ENCODE measurements at places on chromosomes 1 and 21. TPM values are rescaled to one million over a fixed set of nuclear protein-coding genes. Genes with fewer than 3 reads are reported as not detected.

Gene CDC20
- total RNA-seq: 1.3 TPM

Gene GABRD
- total RNA-seq: not detected

GRCh38 chr1:169361281-169361680, 6.3 kb downstream of the NME7 start:
- H3K4me1 ChIP-seq: no peaks in the 10 kb centered on the region
- H3K27me3 ChIP-seq: no peaks in the 10 kb centered on the region
- H3K36me3 ChIP-seq: no peaks in the 10 kb centered on the region
- H3K4me3 ChIP-seq: no peak overlapping the region

DNA sequence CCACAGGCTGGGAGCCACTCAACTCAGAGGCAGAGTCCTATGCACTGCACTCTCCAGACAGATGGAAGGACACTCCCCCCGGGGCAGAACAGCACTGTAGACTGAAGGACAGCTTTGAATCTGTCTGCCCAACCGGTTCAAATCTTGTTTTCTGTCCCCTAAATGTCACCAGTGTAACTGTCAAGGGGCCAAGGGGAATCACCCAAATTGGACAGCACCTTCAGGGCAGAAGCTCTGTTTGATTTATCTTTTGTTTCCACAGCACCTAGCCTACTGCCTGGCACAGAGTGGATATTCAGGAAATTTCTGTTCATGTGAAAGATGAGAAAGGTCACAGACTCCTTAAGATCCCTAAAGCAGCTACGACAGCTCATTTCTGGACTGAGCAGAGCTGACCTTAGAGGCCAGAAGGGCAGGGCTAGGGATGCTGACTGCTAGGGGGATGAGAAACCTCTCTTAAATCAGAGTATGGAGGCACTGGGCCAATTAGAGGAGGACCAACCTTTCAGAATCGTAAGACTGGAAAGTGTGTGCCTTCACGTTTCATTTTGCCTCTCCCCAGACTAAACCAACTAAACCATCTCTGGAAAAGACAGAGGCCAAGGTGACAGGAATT, 41.0 kb downstream of the ITPKB start:
- peak; percentile 74 for DNase-seq
- H3K27ac ChIP-seq: peak overlapping the region; percentile 75
- no peaks in the 10 kb centered on the region for H3K36me3 ChIP-seq
- H3K27me3 ChIP-seq: no peaks in the 10 kb centered on the region
- peaks cover 20% of the 10 kb centered on the region for H3K4me1 ChIP-seq

DNA sequence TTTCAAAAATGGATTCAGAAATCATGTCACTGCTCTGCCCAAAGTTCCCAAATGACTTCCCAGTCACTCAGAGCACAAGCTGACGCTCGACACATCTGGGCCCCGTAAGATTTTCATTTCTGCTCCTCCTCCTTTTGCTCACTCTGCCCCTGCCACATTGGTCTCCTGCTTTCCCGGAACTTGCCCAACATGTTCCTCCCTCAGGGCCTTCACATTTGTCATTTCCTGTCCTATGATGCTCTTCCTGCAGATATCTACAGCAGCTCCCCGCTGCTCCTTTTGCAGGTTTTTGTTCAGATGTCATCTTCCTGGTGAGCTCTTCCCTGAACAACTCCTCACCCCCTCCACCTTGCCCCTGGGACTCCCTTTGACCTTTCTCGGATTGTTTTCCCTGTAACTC, 58.5 kb upstream of the IVNS1ABP start:
- no peak overlapping the region for H3K4me3 ChIP-seq
- no peaks in the 10 kb centered on the region for H3K27me3 ChIP-seq
- no peaks in the 10 kb centered on the region for H3K4me1 ChIP-seq
- no peaks in the 10 kb centered on the region for H3K36me3 ChIP-seq
- H3K27ac ChIP-seq: no peak overlapping the region

- H3K36me3 ChIP-seq: no peaks in the 10 kb centered on the region
- DNase-seq: no peak
- no peak overlapping the region for H3K4me3 ChIP-seq
- H3K4me1 ChIP-seq: no peaks in the 10 kb centered on the region
- H3K27me3 ChIP-seq: no peaks in the 10 kb centered on the region
Observed at GRCh38 chr1:45430490-45430889, 60.5 kb downstream of the TESK2 start.

DNA sequence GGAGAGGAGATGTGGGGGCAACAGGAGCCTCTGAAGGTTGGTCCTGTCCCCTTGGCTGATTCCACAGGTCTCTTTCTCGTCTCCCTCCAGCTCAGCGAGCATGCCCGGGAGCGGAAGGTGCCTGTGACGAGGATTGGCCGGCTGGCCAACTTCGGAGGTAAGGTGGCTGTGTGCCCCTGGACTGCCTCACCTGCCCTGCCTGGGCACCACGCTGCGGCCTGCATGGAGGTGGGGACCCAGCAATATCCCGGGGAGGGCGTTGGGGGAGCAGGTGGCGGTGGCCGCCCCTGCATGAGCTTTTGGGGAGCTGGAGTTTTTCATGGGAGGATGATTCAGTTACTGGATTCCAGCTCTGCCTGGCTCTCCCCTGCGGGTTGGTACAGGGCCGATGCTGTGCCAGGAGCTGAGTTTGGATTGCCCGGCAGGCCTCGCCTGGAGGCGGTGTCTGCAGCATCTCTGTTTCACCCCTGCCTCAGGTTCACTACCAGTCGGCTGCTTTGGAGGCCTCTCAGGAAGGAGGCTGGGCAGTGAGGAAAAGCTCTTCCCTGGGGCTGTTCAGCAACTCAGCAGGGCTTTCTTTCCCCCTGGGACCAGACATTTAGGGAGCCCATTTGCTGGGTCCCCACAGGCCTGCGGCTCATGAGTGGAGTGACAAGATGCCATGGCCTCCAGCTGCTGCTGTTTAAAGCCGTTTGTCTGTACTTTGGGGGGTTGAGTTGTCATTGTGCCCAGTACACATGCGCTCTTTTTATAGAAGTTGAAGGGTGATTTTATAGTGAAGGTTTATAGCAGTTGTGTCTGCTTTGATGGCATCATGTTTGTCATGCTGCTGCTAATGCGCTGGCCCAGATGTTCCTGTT, 25.7 kb downstream of the COQ8A start:
- no peaks in the 10 kb centered on the region for H3K4me1 ChIP-seq
- DNase-seq: no peak
- no peak overlapping the region for H3K27ac ChIP-seq
- no peak overlapping the region for H3K4me3 ChIP-seq
- H3K36me3 ChIP-seq: no peaks in the 10 kb centered on the region

- H3K4me3 ChIP-seq: no peak overlapping the region
- no peaks in the 10 kb centered on the region for H3K27me3 ChIP-seq
- no peak overlapping the region for H3K27ac ChIP-seq
Observed at GRCh38 chr1:220767312-220768125, 19.2 kb upstream of the MTARC1 start.

GRCh38 chr1:57024428-57024827, 58.6 kb upstream of the C8B start:
- H3K36me3 ChIP-seq: no peaks in the 10 kb centered on the region
- H3K4me3 ChIP-seq: no peak overlapping the region
- H3K27me3 ChIP-seq: no peaks in the 10 kb centered on the region
- H3K27ac ChIP-seq: no peak overlapping the region

DNA sequence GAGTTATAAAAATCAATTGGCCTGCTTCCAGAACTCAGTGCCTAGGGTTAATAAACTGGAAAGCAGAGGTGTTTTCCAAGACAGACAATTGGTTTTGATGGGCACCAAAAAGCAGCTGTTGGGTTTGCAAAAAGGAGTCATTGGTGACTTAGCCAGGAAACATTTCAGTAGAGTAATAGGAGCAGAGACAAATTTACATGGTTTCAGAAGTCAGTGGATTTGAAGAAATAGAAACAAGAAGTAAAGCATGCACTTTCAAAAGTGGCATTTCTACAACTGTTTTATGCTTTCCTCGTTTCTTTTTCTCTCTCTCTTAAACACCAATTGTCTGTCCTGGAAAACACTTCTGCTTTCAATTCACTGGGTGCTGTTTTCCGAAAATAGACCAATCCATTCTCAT, 87.8 kb downstream of the GLUL start:
- H3K4me1 ChIP-seq: no peaks in the 10 kb centered on the region
- no peaks in the 10 kb centered on the region for H3K36me3 ChIP-seq
- no peaks in the 10 kb centered on the region for H3K27me3 ChIP-seq
- no peak for DNase-seq
- H3K4me3 ChIP-seq: no peak overlapping the region

- no peak for DNase-seq
- no peaks in the 10 kb centered on the region for H3K27me3 ChIP-seq
- peak overlapping the region; percentile 72 for H3K27ac ChIP-seq
- H3K4me3 ChIP-seq: peak overlapping the region; percentile 29
- peaks cover 3% of the 10 kb centered on the region for H3K4me1 ChIP-seq
- no peaks in the 10 kb centered on the region for H3K36me3 ChIP-seq
Observed at GRCh38 chr1:110214454-110215404, 4.6 kb downstream of the KCNC4 start.

DNA sequence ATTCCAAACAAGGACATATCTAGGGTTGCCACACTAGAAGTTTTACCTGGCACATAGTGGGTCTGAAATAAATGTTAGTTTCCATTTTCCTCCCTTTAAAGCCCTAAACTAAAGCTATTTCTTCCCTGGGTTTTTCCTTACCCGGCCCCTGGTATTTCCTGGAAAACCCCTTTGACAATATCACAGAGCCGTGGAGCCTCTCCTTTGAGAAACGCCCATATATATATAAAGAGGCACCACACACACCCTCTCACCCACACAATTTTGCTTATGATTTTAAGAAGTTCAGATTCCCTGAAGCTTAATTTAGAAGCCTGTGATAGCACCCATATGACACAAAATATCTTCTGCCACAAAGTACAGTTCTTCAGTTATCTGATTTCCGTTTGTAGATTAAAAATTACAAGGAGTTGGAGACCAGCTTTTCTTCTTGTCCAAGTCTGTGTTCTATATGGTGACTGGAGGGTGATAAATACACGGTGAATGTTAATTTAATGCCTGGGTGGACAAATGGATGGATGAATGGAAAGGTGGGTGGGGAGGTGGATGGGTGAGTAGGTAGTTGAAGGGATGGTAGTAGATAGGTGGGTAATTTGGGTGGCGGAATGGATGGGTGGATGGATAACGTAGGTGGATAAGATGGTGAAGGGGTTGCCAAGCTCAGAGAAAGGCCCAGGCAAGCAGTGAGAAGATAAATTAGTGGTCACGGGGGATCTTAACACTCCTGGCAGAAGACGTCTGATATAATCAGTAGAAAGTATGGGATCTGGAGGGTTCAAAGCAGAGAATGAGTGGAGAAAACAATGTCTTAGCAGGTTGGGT, 154.4 kb upstream of the FGGY start:
- no peaks in the 10 kb centered on the region for H3K4me1 ChIP-seq
- no peak for DNase-seq
- H3K4me3 ChIP-seq: no peak overlapping the region

GRCh38 chr1:109391626-109392025, 6.1 kb downstream of the SORT1 start:
- no peak overlapping the region for H3K4me3 ChIP-seq
- H3K4me1 ChIP-seq: no peaks in the 10 kb centered on the region
- no peaks in the 10 kb centered on the region for H3K36me3 ChIP-seq
- DNase-seq: no peak

GRCh38 chr1:156503698-156504437, 3.3 kb upstream of the MEF2D start:
- no peaks in the 10 kb centered on the region for H3K27me3 ChIP-seq
- DNase-seq: no peak
- H3K27ac ChIP-seq: peak overlapping the region; percentile 98
- peaks cover 18% of the 10 kb centered on the region for H3K4me1 ChIP-seq
- no peaks in the 10 kb centered on the region for H3K36me3 ChIP-seq

DNA sequence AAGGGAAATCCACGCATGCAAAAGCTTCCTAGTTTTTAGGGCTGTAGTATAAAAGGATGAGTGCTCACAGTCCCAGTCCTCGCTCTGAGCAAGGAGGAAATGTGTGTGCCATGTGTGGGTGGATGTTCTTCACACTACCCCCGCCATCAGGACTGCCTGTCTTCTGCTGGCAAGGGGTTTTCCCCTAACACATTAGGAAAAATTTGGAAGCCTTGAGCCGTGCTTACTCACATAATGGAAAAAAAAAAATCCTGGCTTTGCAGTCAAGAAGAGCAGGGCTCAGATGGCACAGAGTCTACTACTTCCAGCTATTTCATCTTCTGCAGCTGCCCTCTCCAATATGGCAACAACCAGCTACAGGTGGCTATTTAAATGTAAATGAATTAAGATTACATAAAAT, 363.1 kb downstream of the PLPP3 start:
- no peaks in the 10 kb centered on the region for H3K4me1 ChIP-seq
- no peaks in the 10 kb centered on the region for H3K36me3 ChIP-seq
- DNase-seq: no peak
- no peak overlapping the region for H3K4me3 ChIP-seq

GRCh38 chr1:2049718-2050431, at the start of gene PRKCZ:
Gene PRKCZ, plus strand, starts transcription at chr1:2050411. Its CDS starts 220 bp downstream, at chr1:2050631.
- peak; percentile 93 for DNase-seq
- H3K27me3 ChIP-seq: peaks cover 5% of the 10 kb centered on the region
- no peaks in the 10 kb centered on the region for H3K4me1 ChIP-seq

DNA sequence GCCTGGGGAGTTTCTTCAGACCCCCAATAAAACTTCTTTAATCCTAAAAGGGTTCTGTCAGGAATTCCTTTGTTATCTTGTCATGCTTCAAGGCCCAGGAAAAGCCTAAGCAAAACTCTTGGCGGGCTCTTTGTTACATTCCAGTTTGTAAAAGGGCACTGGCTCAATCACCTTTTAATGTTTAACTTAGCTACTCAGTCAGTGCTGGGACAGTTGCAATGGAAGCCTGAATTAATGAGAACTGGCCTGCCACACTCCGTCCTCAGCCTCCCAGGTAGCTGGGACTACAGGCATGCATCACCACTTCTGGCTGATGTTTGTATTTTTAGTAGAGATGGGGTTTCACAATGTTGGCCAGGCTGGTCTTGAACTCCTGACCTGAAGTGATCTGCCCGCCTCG, 21.3 kb upstream of the ASB17 start:
- H3K36me3 ChIP-seq: no peaks in the 10 kb centered on the region
- no peaks in the 10 kb centered on the region for H3K27me3 ChIP-seq
- no peak overlapping the region for H3K27ac ChIP-seq

DNA sequence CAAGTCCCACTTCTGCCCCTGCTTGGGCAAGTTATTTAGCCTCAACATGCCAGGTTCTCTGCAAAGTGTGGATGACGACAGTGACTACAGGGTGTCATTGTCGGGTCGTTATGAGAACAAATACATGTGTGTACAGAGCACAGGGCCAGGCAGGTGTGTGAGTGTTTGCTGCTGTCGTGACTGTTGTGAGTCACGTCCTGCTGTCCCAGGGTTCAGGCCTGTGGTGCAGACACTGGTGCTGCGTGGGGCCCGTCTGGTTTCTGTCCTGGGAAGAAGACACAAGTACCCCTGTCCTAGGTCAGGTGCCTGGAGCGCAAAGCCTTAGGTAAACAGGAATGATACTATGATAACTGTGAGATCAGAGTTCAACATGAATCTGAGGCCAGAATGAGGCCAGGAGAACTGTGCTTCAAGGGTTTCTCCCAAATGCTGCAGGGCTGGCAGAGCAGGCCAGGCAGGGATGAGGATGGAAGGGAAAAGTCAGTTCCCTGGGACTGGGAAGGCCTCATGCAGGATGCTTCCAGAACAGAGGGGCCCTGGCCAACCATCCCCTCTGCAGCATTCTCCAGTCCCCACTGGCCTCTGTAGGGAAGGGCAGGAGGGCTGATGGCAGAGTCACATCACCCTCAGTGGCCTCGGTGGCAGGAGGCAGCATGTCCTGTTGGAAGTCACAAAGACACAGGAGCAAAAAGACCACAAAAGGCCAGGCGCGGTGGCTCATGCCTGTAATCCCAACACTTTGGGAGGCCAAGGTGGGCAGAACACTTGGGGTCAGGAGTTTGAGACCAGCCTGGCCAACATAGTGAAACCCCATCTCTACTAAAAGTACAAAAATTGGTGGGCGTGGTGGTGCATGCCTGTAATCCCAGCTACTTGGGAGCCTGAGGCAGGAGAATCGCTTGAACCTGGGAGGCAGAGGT, 15.7 kb downstream of the GPR157 start:
- no peak for DNase-seq
- no peaks in the 10 kb centered on the region for H3K36me3 ChIP-seq
- H3K4me1 ChIP-seq: no peaks in the 10 kb centered on the region

All from breast epithelium (tissue), 4 donors.